ENCODE measurements at places on chromosomes 4 and X.

DNA sequence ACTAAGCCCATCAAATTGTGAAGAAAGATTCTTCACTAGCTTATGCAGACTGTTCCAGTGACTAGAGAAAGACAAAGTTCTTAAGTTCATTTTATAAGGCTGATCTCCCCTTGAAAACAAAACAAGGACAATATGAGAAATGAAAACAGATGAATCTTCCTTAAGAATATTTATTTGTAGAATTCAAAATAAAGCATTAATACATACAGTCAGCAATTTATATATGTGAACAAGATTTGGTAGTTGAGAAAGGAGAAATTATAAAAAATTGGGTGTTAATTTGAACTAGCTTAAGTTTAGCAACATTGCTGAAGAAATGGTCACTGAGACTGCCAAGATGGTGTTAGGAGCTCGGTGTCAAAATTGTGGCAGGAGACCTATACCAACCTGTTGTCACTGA is 41.4 kb upstream of the TAPT1 start:
- no peak for DNase-seq

GRCh38 chr4:55661398-55662056 is 25.4 kb upstream of the NMU start:
- no peak for DNase-seq

DNA sequence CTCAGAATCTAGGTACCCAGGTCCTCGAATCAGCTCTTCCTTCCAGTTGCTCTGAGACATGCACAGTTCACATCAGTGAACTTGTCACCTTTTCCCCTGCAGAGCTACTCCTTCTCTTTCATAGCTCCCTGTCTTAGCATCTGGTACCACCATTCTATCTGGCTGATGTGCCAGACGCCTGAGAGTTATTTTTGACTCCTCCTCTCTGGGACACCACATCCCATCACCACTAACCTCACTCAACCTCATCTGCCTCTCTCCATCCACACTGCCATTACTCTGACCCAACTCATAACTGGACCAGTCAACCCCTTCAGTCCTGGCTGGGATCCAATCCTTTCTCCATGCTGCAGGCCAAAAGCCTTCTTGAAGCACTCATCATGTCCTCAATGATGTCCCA is 44.5 kb downstream of the SLC2A9 start:
- no peak for DNase-seq

DNA sequence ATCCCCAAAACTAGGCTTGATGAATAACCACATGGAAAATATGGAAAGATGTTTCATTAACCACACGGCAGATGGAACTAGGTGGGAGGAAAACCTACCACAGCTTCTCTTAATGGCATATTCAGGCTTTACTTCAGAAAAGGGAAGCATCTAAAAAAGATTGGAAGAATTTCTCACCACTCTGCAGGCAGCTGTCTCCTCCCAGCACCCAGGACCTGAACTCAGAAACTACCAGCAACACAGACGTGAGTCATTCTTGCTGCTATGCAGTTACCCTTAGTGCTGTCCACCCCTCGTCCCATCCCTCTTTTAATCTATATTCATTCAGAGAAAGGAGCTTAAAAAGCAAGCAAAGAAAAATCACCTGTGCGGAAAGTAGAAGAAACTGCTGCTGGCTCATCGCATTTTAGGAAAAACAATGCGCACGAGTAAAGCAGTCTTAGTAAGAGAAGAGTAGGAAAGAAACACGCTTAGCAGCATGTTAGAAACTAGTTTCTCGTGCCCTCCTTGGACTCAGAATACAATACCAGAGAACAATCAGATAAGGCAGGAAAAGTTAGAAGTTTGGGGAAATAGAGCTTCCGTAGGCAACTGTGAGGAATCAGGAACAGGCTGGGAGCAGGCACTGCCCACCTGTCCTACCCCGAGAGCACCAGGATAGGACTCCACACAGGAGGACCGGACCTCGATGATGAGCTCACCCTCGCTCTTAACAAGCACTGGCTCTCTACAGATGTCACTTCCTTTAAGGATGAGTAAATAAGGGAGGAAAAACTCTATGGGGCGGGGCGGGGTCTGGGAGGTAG is 48.1 kb upstream of the ENPP6 start:
- no peak for DNase-seq

DNA sequence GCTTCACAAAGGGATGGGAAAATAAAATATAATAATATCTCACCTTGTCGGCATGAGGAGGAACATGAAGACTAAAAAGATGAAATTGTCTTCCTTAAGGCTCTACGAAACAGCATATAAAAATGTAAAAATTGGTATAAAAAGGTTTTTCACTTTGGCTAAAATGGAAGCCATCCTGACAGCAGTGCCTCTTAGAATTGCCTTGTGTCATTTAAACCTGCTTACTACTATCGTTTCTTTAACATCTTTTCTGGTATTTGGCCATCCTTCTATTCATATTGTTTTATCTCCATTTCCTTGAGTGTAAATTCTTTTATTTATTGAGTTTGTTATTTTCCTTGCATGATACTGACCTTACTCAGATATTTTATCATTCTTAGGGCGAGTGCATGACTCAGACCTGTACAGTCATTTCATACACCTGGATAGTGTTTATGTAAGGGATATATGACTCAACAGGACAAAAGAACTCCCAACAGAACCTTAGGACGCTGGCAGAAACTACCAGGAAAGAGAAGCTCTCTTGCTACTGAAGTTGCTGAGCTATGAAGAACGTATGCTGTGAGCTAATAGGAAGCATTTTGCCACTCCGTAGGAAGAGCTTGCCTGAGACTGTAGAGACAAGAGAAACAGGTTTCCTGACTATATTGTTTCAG is 5.8 kb upstream of the CDKN2AIP start:
- DNase-seq, result no peak

DNA sequence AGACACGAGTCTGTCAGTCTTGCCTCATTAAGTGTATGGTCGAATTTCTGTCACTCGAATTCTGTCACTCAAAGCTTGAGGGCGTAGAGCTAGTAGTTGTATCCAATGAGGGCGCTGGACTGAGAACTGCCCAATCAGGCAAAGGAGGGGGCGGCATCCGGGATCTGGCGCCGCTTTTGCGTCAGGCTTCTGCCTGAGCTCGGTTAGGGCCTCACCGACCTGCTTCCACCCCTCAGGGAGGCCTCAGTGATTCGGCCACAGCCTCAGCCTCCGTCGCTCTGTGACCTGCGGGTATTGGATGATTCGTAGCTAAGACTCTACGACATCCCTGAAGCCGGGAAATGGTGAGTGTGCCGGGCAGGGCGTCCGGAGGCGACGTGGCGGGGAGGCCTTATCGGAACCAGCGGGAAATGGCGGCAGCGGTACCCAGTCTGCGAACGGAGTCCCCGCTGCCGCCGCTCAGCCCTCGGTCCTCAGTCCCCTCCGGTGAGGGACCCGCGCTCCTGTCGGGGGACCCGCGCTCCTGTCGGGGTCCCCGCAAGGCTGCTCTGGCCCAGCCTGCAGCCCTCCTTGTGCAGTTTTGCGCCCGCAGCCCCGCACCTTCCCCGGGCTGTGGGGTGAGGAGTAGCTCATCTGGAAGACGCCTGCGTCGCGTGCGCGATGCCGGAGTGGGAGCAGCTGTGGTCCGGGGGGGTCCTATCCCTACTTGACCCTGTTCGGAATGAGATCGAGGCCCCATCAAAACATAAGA is 88.3 kb downstream of the ZNF718 start:
- DNase-seq, result no peak

All from activated naive CD4-positive, alpha-beta T cell treated with anti-CD3 and anti-CD28 coated beads, Interleukin-2, amount 50 U/mL, for 16 hours (primary cell).